ENCODE measurements at places on chromosomes 12 and 14.

DNA sequence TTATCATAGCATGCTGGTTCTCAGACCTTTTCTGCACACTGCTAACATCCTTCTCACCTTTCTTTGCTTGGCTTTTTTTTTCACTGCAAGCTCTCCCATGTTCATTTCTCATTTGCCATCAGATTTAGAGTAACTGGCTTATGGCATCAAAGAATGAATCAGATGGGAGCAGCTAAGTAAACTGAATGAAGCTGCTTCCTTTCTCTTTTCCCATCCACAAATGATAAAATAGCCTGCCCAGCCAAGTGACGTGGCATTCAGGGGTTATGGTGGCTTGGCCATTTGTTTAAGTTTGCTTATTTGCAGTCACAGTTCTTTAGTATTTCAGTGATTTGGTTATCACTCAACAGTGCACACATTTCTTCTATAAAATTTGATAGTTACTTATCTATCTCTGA lies 708.6 kb downstream of the DIO2 start:
- DNase-seq = no peak

- no peak for DNase-seq
Measured at GRCh38 chr12:117646520-117646919, 285.1 kb upstream of the NOS1 start.

GRCh38 chr14:24310646-24311604 lies at the start of gene LTB4R:
Gene LTB4R (plus strand): TSS chr14:24311502. CDS start chr14:24315652, 4,150 bp downstream.
- peak; percentile 83 for DNase-seq

DNA sequence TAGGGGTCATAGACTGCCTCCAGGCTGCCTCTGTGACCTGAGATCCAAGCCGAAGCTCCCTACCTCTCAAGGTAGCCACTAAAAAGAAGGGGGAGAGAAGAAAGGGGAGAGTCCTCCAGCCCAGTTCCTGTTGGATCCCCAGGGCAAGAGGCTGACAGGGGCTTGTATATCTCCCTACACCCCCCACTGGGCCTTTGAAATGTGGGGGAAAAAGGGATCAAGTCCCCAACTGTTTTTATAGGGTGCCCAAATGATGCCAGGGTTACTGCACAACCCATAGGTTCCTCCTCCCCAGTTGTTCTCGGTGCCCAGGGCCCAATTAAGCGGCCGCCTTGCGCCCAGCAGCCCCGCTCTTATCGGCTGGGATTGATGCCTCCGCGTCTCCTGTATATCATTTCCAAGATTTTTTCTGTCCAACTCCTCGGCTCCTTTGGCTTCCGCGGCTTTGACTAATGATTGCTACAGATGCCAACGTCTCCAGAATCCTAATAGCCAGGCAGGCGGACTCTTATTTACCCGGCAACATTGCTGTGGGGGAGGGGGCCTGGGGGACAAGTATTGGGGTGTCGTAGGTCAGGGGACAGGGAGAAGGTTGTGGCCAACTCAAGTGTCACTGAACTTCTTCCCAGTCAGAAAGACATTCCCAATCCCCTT lies 7.6 kb upstream of the HOXC4 start:
- DNase-seq = no peak

- DNase-seq = no peak
Measured at GRCh38 chr12:110739488-110739887, 3.2 kb downstream of the PPP1CC start.

DNA sequence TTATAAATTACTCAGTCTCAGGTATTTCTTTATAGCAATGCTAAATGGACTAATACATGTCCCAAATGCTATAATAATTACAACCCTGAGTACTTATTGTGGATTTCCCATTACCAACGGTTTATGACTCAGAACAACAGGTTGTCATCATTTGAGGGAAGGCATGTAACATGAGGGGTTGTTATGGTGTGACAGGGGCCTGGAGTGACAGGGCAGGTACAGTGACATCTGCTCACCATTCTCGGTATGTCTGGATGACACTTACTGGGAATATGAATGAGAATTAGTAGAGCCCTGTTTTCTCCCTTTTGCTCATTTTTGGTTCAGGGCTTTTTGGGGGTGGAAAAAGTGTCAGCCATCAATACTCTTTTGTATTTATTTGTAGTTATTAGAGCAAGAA lies 36.2 kb upstream of the FERMT2 start:
- DNase-seq = no peak

- DNase-seq = peak; percentile 47
Measured at GRCh38 chr12:80709811-80710726, 2.6 kb downstream of the MYF6 start.

GRCh38 chr12:34108405-34108803 lies 86.1 kb downstream of the ALG10 start:
- no peak for DNase-seq

- DNase-seq = no peak
Measured at GRCh38 chr12:96456265-96456974, 33.0 kb upstream of the CFAP54 start.

DNA sequence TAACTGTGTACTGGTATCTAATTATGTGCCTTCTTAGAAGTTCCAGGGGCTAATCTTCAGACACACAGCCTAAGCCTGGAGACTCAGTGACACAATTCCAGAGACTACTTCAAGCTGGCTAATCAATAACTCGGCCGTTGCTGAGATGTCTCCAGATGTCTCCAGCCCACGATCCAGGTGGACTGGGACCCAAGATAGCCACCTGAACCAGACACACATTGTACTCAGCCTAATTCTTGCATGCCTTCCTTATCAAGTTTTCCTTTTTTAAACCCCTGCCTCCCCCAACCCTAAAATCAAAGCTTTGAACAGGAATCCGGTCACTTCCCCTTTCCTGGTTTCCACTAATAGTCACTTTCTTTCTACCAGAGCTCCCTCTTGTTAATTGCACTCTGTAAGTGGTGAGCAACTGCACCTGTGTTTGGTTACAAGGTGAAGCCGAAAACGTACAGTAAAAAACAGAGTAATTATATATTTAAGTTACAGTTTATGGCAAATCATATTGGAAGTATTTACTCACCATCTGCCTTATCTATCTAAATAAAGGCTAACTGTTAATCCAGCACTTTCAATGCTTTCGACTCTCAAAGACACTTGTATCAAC lies 39.8 kb upstream of the PTGDR start:
- no peak for DNase-seq

DNA sequence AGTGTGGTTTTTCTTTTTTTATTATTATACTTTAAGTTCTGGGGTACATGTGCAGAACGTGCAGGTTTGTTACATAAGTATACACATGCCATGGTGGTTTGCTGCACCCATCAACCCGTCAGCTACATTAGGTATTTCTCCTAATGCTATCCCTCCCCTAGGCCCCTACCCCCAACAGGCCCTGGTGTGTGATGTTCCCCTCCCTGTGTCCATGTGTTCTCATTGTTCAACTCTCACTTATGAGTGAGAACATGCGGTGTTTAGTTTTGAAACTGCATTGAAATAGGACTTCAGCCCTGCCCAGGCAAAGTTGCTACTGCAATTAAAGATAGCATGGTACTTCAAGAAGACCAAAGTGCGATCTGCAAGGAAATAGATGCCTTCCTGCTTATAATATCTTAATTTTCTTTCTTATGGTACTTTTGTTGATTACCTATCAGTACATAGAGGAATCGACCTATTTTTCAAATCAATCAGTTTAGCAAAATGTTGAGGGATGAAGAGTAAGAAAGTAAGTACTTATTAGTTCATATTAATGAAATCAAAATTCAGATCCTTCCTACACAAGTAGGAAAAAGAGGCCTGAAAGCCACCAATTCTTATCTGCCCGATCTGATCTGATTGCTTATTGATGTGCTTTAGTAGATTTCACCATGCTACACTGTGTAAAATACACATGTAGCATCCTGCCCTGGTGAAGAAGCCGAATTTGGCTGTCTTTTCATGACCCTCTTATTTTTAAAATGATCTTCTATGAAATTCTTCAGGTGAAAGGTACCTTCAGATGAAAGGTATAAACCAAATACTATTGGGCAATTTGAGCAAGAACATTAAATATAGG lies 1.6 kb downstream of the LTA4H start:
- peak; percentile 36 for DNase-seq

GRCh38 chr12:50508970-50509663 lies 4.3 kb downstream of the DIP2B start:
- DNase-seq = peak; percentile 61

DNA sequence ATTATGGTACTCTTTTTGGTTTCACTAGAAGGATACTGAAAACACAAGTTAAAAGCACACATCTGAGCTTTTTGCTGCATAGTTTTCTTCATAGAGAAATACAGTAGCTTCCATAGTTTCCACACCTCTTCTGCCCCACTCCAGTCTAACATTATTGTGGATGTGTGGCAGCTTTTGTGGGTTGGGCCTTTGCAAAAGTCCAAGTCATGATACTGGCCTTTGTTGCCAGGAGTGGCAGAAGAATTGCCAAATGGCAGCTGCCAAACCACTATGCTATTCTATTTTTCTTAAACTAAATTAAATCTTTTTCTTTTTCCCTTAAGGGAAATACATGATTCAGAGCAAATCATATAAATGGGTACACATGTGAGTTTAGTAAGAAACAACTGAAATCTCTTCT lies 114.8 kb downstream of the PLEKHA5 start:
- DNase-seq = peak; percentile 33

GRCh38 chr12:93061473-93062419 lies 132.7 kb upstream of the EEA1 start:
- no peak for DNase-seq

GRCh38 chr14:65359503-65359902 lies 53.0 kb upstream of the FUT8 start:
- peak; percentile 44 for DNase-seq

- no peak for DNase-seq
Measured at GRCh38 chr12:120352117-120352516, 16.8 kb downstream of the MSI1 start.

GRCh38 chr14:84456946-84457345 lies 1073.0 kb upstream of the FLRT2 start:
- no peak for DNase-seq

All from hematopoietic multipotent progenitor cell treated with erythropoietin and hydrocortisone succinate and interleukin-3 and kit ligand, for 6 days (in vitro differentiated cells).